Adrenal gland (tissue), 19 donors: ENCODE measurements at places on chromosomes 16 and 17.

DNA sequence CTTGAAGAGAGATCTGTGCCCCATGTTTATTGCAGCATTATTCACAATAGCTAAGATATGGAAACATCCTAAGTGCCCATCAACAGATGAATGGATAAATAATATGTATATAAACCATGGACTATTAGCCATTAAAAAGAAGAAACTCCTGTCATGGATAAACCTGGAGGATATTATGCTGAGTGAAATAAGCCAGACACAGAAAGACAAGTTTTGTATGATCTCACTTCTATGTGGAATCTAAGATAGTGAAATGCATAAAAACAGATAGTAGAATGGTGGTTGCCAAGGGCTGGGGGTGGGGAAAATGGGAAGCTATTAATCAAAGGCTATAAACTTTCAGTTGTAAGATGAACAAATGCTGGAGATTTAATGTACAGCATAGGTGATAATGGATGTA lies 19.9 kb upstream of the HEATR6 start:
- H3K36me3 ChIP-seq: no peaks in the 10 kb centered on the region
- no peaks in the 10 kb centered on the region for H3K4me1 ChIP-seq
- no peak for DNase-seq
- no peak overlapping the region for H3K27ac ChIP-seq
- no peaks in the 10 kb centered on the region for H3K27me3 ChIP-seq
- H3K4me3 ChIP-seq: no peak overlapping the region

DNA sequence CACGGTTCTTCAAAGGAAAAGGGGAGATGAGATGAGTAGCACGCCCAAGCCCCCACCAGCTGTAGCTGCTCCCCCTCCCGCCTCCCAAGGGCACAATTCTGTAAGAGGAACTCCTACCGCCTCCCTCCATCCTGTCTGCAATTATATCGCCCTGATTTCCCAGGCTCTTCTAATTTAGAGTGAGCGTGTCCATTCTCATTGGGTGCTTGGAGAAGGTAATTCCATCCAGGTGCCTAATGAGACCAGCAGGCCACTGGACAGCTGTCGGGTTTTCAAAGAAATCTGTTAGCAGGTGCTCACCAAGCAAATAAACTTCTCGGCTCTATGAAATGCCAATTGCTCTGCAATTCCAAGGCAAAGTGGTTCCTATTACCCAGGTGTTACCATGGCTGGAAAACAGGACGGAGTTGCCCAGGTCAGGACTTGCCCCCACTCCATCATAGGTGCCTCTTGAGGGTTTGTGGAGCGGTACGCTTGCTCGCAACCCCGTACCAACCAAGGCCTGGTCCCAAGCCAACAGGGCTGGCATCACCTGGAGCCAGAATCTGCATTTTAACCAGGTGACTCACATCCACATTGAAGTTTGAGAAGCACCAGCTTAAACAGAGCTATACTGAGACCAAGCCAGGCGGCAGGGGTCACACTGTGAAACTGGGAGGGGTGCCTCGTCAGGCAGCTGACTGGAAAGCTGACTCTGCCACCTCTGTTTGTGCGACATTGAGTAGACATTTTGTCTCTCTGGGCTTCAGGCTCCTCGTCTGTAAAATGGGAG lies 16.5 kb upstream of the MEAK7 start:
- DNase-seq: no peak
- no peaks in the 10 kb centered on the region for H3K27me3 ChIP-seq
- H3K4me1 ChIP-seq: no peaks in the 10 kb centered on the region
- H3K36me3 ChIP-seq: no peaks in the 10 kb centered on the region
- no peak overlapping the region for H3K4me3 ChIP-seq

- peak overlapping the region; percentile 29 for H3K27ac ChIP-seq
- H3K27me3 ChIP-seq: no peaks in the 10 kb centered on the region
- no peak overlapping the region for H3K4me3 ChIP-seq
- DNase-seq: peak; percentile 75
- H3K36me3 ChIP-seq: peaks cover 30% of the 10 kb centered on the region
- peaks cover 42% of the 10 kb centered on the region for H3K4me1 ChIP-seq
These were observed 3.7 kb upstream of the BLTP2 start for GRCh38 chr17:28648698-28649097.

DNA sequence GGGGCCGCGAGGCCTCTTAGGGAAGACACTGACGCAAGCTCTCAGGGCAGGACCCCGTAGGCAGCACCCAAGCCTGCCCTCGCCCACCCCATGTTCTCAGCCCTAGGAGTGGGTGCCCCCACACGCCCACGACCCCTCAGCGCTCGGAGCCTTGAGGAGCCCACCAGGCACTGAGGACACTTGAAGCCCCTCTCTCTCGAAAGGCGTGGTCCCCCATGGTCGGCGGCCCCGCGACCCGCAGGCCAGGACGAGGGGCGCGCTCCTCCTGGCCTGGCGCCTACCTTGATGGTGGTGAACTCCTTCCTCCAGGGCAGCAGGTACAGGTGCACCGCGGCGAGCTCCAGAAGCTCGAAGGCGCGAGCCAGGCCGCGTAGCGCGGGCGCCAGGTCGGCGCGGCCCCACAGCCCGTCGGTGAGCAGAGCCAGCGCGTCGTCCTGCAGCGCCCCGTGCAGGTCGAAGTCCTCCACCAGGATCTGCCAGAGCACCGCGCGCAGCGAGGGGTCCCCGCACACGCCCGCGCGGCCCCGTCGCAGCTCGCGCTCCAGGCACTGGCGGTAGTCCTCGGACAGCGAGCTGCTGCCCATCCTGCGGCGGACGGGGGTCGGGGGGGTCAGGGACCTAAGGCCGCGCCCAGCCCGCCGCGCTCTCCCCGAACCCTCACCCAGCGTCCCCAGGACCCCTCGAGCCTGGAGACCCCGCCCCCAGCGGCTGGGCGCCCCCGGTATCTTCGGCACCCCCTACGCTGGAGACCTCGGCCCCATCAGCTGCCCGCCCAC lies 668 bp downstream of the SPATA2L start:
- H3K36me3 ChIP-seq: no peaks in the 10 kb centered on the region
- H3K27me3 ChIP-seq: no peaks in the 10 kb centered on the region
- H3K4me1 ChIP-seq: peaks cover 10% of the 10 kb centered on the region
- peak overlapping the region; percentile 50 for H3K4me3 ChIP-seq
- DNase-seq: no peak
- H3K27ac ChIP-seq: peak overlapping the region; percentile 57

GRCh38 chr17:57557416-57557815 lies 187.7 kb downstream of the CCDC182 start:
- peaks cover 21% of the 10 kb centered on the region for H3K4me1 ChIP-seq
- H3K27me3 ChIP-seq: no peaks in the 10 kb centered on the region
- DNase-seq: no peak
- no peak overlapping the region for H3K4me3 ChIP-seq
- no peak overlapping the region for H3K27ac ChIP-seq

- DNase-seq: no peak
- H3K27me3 ChIP-seq: no peaks in the 10 kb centered on the region
- H3K36me3 ChIP-seq: peaks cover 78% of the 10 kb centered on the region
- no peak overlapping the region for H3K4me3 ChIP-seq
- peak overlapping the region; percentile 19 for H3K27ac ChIP-seq
These were observed 17.2 kb downstream of the CASKIN2 start for GRCh38 chr17:75498039-75498725.

GRCh38 chr16:1117176-1117900 lies 21.3 kb upstream of the C1QTNF8 start:
- no peaks in the 10 kb centered on the region for H3K27me3 ChIP-seq
- no peak for DNase-seq
- H3K4me3 ChIP-seq: no peak overlapping the region
- no peaks in the 10 kb centered on the region for H3K4me1 ChIP-seq

DNA sequence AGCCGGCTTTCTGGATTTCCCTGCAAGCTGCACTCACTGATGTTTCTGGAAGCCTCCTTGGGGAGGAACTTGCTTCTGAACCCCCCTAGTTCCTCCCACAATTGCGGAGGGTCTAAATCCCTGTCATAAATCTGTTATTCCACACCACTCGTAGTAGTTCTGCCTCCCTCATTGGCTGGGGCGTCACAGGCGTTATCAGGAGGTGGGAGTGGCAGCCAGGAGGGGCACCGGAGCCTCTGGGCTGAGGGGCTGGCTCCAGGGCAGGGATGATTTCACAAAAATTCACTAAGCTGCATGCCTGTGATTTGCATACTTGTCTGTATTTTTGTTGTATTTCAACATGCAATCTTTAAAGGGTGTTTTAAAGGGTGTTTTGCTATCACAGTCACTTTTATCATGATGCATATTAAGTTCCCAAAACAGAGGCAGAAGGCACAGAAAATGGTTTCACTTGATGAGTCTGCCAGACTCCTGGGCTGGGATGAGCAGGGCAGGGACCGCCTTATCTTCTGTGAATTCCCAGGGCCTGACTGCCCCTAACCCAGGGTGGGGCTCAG lies 176.2 kb upstream of the FOXF1 start:
- H3K4me1 ChIP-seq: no peaks in the 10 kb centered on the region
- H3K36me3 ChIP-seq: no peaks in the 10 kb centered on the region
- H3K27me3 ChIP-seq: peaks cover 19% of the 10 kb centered on the region
- DNase-seq: no peak

DNA sequence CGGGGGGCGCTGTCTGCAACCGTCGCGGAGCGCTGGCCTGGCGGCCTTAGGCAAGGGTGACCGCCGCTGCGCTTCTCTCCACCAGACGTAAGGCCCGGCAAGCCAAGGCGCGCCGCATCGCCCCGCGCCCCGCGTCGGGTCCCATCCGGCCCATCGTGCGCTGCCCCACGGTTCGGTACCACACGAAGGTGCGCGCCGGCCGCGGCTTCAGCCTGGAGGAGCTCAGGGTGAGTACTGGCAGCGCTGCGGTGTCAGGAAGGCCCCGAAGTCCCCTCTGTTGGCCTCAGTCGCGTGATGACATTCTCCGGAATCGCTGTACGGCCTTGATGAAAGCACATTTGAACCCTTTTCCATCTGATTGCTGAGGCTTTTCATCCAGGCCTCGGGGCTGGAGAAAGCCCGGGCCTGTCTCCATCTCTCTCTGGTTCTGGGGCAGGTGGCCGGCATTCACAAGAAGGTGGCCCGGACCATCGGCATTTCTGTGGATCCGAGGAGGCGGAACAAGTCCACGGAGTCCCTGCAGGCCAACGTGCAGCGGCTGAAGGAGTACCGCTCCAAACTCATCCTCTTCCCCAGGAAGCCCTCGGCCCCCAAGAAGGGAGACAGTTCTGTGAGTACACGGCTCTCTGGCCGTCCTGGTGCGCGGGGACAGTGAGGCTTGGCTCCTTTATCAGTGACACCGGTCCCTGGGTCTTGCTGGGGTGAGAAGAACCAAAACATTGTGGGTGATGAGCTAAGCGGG lies 831 bp downstream of the RPL13 start:
- H3K4me1 ChIP-seq: peaks cover 30% of the 10 kb centered on the region
- no peak for DNase-seq
- H3K4me3 ChIP-seq: peak overlapping the region; percentile 65
- peak overlapping the region; percentile 99 for H3K27ac ChIP-seq

- no peak overlapping the region for H3K4me3 ChIP-seq
- no peaks in the 10 kb centered on the region for H3K36me3 ChIP-seq
- H3K27me3 ChIP-seq: no peaks in the 10 kb centered on the region
- H3K27ac ChIP-seq: no peak overlapping the region
- no peak for DNase-seq
These were observed 66.0 kb downstream of the SMPD3 start for GRCh38 chr16:68382296-68382718.

- peaks cover 16% of the 10 kb centered on the region for H3K27me3 ChIP-seq
- no peak overlapping the region for H3K27ac ChIP-seq
- no peaks in the 10 kb centered on the region for H3K4me1 ChIP-seq
- H3K36me3 ChIP-seq: no peaks in the 10 kb centered on the region
- no peak overlapping the region for H3K4me3 ChIP-seq
These were observed 4.3 kb upstream of the GSG1L start for GRCh38 chr16:28067604-28068379.

DNA sequence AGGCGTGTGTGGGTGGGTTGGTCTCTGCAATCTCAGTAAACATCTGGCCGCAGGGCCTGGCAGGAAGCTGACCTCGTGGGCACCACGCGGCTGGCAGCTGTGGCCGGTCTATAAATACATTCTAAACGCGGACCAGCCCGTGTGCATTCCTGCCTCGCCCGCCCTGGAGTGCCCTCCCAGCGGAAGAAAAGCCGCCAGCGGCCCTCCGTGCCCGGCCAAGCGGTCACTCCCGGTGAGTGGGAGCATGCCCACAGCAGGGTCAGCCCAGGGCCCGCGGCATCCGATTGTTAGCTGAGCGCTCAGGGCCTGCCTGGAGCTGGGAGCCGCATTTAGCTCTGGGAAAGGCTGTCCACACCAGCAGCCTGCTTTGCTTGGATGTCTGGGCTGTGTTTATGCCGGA lies 10.3 kb downstream of the ZNF469 start:
- no peak for DNase-seq
- no peaks in the 10 kb centered on the region for H3K4me1 ChIP-seq
- H3K27ac ChIP-seq: no peak overlapping the region
- no peak overlapping the region for H3K4me3 ChIP-seq
- no peaks in the 10 kb centered on the region for H3K27me3 ChIP-seq
- H3K36me3 ChIP-seq: no peaks in the 10 kb centered on the region

GRCh38 chr16:78789561-78789960 lies 690.1 kb downstream of the WWOX start:
- no peak for DNase-seq
- H3K27ac ChIP-seq: no peak overlapping the region
- H3K36me3 ChIP-seq: no peaks in the 10 kb centered on the region
- no peak overlapping the region for H3K4me3 ChIP-seq

DNA sequence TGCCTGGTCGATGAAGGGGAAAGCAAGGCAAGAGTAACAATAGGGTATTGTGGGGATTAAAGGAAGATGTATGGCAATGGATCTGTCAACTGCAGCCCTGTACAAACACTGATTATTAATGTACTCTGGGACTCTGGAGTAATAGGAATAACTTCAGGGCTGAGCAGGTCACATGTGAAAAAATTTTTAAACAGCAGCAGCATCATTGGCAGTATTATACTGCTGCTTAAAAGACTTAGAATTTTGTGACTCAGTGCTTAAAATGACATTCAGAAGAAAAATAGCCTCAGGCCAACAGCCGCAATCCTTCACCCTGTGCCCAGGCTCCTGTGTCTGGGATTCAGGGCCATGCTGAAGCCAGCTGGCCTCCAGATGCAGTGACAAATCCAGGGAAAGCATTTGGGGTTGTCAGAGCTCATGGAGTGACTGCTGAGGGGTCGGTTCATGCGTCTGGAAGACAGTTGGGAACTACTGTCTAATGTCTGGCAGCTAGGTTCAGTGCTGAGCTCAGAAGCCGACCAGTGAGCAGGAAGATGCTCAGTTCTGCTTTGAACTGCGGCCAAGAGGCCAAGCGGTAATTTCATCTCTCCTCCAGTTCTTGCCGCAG lies 22.2 kb downstream of the TEX2 start:
- no peak overlapping the region for H3K4me3 ChIP-seq
- peaks cover 16% of the 10 kb centered on the region for H3K4me1 ChIP-seq
- H3K36me3 ChIP-seq: no peaks in the 10 kb centered on the region

DNA sequence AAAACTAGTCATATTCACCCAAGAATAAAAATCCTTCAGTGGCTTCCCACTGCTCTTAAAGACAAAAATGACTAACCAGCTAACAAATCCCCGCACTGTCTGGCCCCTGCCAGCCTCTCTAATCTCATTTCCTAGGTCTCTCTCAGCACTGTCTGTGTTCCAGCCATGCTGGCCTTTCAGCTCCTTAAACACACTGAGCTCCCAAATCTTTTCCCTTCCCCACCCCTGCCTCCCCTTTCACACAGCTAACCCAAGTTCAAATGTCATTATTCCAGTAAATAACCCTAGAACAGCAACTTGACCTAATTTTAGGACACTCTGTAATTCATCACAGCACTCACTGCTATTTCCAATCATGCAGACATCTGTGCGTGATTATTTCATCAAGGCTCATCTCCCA lies 7.8 kb downstream of the SHCBP1 start:
- H3K27ac ChIP-seq: no peak overlapping the region
- peaks cover 9% of the 10 kb centered on the region for H3K4me1 ChIP-seq
- H3K36me3 ChIP-seq: no peaks in the 10 kb centered on the region
- DNase-seq: no peak
- no peak overlapping the region for H3K4me3 ChIP-seq

GRCh38 chr16:4660454-4661007 lies 32.8 kb upstream of the NUDT16L1 start:
- no peaks in the 10 kb centered on the region for H3K36me3 ChIP-seq
- no peaks in the 10 kb centered on the region for H3K27me3 ChIP-seq
- H3K4me3 ChIP-seq: no peak overlapping the region
- H3K27ac ChIP-seq: no peak overlapping the region
